ENCODE measurements at places on chromosomes 11 and 22.

GRCh38 chr11:87722756-87723565 lies 452.3 kb downstream of the RAB38 start:
- no peak for DNase-seq

DNA sequence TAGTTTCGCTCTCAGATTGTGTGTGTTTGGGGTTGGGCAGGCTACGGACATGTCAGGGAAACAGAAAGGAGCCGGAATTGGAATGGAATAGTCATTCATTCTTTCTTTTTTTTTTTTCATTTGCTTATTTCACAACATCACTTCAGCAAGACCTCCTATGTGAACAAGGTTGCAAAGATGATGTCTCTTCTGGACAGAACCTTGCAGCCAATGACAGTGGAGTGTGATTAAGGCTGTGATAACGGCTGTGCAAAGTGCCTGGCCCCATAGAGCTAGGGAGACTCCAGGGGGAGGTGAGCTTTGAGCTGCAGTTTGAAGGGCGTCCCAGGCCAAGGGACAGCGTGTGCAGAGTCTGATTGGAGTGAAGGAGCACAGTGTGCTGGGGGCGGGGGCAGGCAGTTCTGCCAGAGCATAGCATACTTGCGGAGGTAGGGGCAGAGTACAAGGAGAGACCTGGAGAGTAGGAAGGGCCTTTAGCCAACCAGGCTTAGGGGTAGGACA lies 3.4 kb downstream of the TIGD3 start:
- DNase-seq, result no peak

GRCh38 chr11:32448232-32448631 lies 12.9 kb upstream of the WT1 start:
- no peak for DNase-seq

- DNase-seq, result no peak
Measured at GRCh38 chr11:43983221-43983810, 40.9 kb downstream of the C11orf96 start.

Measured in sigmoid colon (tissue), 7 donors.